ENCODE measurements at places on chromosomes 6 and 20.
A peak's percentile ranks its signal among the peaks of the same experiment; 100 is the strongest.

DNA sequence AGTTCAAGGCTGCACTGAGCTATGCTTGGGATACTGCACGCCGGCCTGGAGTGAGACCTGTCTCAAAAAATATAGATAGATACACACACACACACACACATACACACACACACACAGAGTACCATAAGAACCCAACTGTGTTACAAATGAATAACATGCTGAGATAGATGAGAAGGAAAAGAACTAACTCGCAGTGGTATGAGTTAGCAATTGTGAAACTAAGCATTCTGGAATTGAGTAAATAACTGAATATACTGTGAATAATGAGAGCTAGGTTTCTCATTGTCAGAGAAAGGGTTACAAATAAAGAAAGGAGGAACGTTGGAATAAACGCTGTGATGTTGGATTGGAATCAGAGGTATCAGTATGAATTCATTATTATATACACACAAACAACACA, 14.6 kb upstream of the FAXC start:
- DNase-seq: no peak

DNA sequence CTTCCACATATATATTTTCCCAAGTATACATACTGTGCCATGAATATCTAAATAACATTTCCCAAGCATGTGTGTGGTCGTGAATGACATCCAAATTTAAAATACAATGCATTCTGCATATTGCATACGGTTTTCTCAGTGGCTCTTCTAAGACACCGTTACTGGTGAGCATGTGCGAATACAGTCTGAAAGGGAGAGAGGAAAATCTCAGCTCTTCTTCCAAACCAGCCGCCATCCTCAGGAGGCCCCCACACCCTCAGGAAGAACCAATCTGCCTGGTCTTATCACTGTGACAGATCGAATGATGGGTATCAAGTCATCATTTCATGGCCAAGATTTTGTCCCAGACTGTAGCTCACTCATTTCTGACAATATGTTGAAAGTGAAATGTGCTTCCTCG, 50.7 kb downstream of the ADAT2 start:
- no peak for DNase-seq

- no peak for DNase-seq
Observed at GRCh38 chr20:18678549-18679419, 90.9 kb downstream of the DTD1 start.

DNA sequence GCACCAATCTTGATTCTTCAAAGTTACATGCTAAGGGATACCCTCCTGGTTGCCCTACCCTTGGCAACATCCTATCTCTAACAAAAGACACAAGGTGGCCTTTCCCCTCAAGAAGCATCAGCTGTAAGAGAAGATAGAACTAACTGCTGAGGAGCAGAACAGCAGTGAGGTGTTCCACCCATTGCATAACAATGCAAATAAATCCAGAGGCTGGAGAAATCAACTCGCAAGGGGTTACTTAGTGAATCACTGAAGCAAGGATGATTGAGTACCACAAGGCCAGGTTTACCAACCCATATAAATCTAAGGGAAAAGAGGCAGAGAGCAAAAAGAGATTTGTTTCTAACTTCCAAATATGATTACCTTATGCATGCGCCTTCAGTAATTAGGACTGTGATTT, 36.7 kb downstream of the F13A1 start:
- no peak for DNase-seq

DNA sequence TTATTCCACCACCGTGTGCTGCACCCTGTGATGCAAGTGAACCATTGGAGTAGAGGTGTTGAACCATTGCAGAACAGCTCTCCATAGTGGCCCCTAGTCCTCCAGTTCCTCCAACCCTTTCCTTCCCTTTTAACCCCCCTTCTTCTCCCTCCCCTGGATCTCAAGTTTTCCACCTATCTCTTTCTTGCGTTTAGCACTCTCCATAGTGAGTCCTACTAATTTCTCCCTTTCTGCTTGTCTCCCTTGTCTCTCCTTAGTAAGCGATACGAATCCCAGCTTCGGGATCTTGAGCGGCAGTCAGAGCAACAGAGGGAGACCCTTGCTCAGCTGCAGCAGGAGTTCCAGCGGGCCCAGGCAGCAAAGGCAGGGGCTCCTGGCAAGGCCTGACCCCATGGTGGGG, 1.1 kb downstream of the PFDN6 start:
- no peak for DNase-seq

GRCh38 chr20:45254383-45255262, at the start of gene SLPI:
SLPI (minus strand) TSS chr20:45254564; CDS start chr20:45254543, 21 bp downstream.
- DNase-seq: no peak

DNA sequence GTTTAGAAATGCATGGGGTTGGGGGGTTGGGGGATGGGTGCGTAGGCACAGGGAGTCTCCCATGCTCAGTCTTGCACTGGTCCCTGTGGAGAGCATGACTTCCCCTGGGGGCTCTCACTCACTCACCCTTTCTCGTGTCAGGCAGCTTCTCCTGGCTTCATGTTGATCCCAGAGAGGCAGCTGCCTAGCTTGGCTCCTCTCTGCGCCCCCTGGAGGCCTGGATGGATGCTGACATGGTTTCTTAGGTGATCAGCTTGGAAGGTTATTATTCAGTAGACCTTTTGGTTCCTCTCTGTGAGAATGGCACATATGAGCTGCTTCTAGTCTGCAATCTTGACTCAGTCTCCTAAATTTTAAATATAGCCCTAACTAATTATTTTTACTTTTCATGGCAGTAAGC, 109.3 kb upstream of the FAM83B start:
- DNase-seq: no peak

GRCh38 chr6:54617730-54618129, 228.8 kb upstream of the FAM83B start:
- no peak for DNase-seq

GRCh38 chr6:11525468-11526155, 11.9 kb upstream of the TMEM170B start:
- DNase-seq: no peak

DNA sequence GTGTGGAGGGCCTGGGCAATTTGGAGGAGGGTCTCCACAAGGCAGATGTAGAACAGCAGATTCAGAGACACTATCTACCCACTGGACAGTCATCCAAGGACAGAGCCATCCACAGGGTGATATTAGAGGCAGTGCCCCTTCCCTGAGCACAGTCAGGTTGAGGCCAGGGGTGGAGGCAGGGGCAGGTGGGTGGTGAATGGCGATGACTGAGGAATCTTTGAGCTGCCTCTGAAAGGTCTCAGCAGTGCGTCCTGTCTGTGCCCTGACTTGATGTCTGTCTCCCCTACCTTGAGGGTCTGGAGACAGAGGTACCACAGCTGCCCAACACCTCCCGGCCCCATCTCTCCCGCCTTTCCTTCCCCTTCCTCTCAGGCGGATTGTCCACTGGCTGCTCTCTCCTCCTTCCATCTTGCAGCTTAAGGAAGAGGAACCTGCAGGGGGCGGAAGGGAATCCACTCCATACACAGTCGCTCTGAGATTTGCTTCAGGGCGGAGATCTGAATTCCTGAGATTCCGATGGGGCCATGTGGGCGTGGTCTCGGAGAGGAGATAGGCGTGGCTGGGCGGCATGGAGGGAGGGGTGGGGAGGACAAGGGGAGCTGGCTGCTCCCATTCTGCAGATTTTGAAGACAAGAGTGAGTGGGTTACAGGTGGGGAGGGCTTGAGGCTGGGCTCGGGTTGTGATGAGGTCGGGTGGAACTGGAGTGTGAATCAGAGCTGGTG, 1.7 kb downstream of the MUCL3 start:
- peak; percentile 58 for DNase-seq

DNA sequence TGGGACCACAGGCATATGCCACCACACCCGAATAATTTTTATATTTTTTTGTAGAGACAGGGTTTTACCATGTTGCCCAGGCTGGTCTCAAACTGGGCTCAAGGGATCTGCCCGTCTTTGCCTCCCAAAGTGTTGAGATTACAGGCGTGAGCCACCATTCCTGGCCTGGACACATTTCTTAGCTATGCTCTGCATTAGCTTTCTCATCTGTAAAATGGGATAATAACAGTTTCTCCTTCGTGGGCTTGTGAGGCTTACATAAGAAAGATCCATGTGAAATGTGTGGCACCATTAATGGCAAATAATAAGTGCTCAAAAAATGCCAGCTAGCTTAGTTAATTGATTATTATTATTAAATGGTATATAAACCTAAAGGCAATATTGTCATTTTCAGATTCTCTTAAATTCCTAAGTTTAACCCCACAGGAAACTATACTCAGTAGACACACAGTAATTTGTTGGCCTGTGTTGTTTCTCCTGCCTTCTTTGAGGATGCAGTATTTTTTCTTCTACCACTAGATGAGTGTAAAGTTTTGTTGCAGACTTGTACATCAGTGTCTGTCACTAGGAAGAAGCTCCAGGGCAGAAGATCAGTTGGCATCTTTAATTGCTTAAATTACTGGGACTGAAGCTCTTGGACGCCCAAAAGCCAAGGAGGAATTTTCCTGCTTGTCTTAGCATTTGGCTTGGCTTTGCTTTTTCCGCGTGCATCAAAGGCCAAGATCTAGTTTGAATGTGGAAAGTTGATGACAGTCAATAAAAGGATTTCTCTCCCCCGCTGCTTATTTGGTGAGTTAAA, 162.3 kb upstream of the ZNF217 start:
- DNase-seq: no peak

DNA sequence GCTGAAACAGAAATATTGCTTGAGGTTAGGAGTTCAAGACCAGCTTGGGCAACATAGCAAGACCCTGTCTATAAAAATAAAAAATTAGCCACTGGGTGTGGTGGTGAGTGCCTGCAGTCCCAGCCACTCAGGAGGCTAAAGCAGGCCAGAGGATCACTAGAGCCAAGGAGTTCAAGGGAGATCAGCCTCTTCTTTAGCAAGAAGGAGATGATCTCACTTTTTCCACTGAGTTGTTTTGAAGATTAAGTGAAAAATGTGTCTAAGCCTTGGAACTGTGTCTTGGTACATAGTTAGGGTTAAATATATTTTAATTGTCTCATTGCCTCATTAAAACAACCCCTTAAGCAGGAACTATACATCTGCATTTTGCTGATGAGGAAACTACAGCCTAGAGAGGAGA, 279.0 kb upstream of the ZFP64 start:
- DNase-seq: no peak

- no peak for DNase-seq
Observed at GRCh38 chr6:11333132-11333849, 100.8 kb upstream of the NEDD9 start.

- peak; percentile 32 for DNase-seq
Observed at GRCh38 chr20:24772667-24773066, 176.4 kb upstream of the CST7 start.

DNA sequence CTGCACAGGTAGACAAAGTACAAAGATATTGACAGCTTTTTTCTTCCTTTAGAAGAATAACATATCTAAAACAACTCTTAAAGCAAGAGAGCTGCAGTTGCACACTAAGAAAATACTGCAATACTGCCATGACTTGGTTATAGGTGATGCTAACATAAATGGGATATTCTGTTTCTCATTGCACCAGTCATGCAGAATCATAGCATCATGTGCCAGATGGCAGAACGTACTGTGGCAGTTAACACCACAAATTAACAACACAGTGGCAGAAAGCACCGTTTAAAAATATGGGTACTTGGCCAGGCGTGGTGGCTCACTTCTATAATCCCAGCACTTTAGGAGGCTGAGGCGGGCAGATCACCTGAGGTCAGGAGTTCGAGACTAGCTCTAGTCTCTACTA, 7.4 kb downstream of the ASXL1 start:
- DNase-seq: no peak

DNA sequence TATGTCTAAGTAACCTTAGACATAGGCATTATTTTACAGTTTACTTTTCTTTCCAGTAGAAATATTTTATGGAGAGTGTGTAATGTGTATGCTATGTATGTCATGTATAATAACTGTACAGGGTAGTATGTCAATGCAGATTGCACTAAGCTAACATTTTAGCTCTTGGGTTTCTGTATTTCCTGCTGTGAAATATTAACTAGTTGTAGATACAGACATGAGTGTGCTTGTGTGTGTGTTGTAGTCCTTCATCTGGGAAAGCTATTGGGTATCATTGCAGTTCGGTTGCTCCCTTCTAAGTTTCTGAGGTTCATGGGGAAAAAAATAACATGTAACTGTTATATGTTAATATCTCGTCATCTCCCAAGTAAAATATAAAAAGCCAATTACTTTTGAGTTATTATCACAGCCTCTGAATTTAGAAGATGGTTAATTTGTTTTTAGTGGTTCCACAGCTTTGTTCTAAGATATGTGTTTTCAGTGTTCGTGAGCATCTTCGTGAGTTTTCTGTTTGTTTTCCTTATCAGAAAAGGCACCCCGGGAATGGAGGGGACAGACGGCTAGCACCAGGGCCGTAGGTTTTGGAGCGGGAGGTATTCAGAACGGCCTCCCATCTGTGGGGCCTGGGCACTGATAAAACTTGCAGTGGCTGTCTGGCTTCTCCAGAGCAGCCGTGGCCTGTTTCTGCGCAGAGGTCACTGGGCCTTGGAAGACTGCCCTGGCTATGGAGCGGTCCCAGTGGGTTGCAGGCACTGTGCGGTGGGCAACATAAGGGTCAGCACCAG, 215.0 kb downstream of the ARID1B start:
- no peak for DNase-seq

DNA sequence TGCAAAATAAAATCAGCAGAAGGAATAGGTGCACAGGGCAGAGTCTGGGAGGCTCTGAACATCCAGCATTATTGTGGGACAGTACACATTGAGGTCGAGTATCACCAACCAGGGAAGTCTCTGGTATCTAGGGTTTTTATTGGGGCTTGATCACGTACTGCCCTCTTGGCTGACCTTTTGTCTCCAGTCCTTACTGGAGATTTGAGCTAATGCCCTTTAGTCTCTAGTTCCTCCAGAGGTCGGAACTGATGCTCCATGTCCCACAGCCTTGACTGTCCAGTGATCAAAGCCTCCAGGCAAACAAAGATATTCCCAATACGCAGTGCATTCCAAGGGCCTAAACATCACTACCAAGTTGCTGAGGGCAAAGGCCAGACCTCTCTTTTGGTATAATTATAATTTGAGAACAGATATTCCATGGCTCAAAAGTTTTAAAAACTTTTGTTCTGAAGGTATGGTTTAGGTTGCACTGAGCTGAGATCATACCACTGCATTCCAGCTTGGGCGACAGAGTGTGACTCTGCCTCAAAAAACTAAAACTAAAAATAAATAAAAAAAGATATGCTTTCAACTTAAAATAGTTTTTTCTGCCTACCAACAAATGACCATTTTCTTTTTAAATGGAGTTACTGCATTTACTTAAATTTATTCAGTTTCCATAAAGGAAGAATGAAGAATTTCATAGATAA, 56.9 kb upstream of the DYNLRB1 start:
- no peak for DNase-seq

- no peak for DNase-seq
Observed at GRCh38 chr6:110856296-110856695, 18.3 kb upstream of the AMD1 start.

GRCh38 chr20:63206878-63207277, 9.1 kb downstream of the YTHDF1 start:
- DNase-seq: no peak

- no peak for DNase-seq
Observed at GRCh38 chr6:75937846-75938245, 134.6 kb downstream of the IMPG1 start.

DNA sequence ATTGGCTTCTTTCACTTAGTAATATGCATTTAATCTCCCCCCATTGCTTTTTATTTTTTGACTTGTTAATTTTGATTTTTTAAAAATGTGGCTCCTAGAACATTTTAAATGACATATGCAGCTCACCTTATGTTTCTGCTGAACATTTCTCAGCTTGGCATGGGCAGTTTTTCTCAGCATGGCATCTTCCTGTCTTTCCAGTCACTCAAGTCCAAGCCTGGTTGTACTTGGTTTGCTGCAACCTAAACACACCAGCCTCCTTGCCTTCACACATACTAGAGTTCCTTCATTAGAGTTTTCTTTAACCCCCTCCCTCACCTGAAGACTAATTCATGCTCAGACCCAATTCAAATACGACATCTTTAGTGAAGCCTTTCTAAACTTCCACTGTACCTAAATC, 86.4 kb downstream of the ZHX3 start:
- DNase-seq: no peak

- no peak for DNase-seq
Observed at GRCh38 chr6:163645560-163645959, 231.0 kb downstream of the QKI start.
